ENCODE measurements at places on chromosomes 1 and 21. TPM values are rescaled to one million over a fixed set of nuclear protein-coding genes. Genes with fewer than 3 reads are reported as not detected.

The SLC9C2 gene
- polyA plus RNA-seq, result 0.27 TPM

DNA sequence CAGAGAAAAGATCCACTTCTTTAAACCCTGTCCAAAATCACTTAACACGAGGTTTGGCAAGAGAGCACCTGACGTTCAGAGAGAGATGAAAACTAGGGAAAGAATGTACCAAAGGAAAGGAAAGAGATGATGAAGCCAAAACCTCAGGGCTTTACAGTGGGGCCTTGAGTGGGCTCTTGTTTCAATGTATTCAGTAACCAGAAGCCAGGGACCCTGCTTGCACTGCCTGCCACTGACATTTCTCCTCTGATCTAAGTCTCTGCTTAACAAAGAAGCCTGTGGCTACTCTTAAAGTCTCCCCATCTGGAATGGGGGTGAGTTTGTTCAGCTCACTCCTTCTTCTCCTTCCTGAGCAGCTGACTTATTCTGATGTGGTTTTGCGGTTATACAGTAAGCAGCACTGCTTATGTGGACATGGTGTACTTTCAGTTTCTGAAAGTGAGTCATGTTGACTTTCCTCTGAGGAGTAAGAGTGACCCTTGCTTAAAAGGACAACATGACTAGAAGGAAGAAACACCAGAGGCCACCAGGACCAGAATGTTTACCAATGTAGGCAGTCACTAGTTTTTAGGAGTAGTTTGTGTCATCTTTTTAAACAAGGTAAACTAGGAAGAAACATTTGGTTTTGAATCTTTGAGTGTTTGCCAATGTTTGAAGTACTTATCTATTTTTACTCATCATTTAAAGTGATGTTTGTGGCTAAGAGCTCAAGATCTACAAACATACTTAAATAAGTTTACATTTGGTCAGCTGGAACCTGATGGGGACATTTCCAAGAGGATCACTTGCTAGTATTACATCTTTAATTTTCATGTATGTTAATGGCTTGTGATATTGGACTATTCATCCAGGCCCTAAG lies 87.4 kb downstream of the FASLG start:
- DNase-seq, result no peak

GRCh38 chr1:14568716-14569355 lies 29.6 kb upstream of the KAZN start:
- DNase-seq, result no peak

DNA sequence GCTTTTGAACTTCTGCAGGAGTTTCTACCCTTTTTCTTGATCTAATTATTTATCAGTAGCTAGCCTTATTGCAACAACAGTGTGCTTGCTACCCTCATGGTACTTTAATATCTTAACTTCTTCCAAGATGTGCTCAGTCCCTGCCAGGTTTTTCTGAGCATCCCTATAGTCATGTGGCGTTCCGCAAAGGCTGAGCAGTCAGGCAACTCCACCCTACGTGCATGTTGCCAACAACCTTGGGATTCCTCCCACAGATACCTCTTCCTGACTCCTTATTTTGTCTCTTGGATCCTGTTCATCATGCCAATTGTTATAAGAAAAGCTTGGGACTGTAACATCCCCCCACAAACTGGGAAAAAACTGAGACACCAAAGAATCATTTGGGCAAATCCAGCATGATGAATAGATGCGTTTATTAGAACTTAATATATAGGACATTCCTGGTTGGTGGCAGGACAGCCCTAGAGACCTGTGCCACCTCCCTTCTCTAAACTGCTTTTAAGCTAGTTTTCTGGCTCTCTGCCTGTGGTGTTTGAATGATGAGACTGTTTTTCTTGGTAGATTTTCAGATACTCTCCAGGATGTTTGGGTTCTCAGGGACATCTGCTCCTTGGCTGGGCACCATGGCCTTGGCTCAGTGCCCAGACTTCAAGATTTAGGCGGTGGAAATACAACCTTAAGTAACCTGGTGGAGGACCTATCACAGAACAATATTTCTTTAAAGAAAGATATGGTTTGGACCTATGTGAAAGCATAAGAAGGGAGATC lies 27.1 kb upstream of the KCTD3 start:
- DNase-seq, result no peak

DNA sequence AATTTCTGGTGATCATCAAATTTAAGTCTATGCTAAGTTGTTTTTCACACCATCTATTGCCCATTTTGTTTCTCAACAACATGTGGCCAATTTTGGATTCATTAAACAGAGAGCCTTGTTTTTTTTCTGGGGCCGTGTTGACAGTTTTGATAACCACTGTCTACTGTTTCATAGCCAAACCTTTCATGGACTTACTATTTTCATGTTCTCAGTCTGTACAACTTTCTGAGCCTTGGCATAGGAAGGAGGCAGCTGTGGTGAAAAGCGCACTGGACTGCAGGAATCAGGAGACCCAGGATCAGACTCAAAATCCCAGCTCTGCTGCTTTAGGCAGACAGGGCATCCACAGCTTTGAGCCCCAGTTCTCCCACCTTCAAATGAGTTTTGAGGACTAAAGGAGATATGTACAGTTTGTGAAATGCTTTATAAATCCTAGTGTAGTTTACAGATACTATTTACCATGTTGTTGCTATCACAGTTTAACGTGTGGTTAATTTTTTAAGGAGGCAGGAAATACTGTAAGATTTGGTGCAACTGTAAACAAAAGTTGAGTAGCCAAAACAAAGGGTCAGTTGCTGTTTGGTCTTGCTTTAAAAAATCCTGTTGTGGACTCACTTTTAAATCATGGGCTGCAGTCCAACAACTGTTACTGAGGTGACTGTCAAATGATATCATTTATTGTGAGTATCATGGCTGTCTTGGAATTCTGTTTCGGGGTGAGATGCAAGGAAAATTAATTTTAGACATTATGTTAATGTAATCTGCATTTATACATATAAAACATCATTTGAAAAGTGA lies 2.9 kb downstream of the MACO1 start:
- DNase-seq, result no peak

The PRRX1 gene
- 1.4 TPM for polyA plus RNA-seq

The MMP23B gene
- polyA plus RNA-seq, result 14.9 TPM

DNA sequence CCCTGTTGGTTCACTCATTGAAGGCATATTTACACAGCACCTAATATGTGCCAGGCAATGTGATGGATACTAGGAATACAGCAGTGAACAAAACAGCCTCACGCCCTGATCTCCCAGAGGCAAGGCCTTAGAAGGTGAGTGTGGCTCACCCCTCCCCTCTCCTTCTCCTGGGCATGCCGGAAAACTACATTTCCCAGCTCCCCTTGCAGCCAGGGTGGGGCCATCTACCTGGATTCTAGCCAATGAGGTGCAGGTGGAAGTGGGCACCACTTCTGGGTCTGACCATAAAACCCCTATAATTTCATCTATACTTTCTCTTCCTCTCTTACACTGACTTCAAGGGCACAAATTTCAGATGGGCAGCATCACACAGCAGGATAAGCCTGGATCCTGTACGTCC lies 63.8 kb downstream of the FBXO2 start:
- no peak for DNase-seq

- no peak for DNase-seq
These were observed 246.4 kb downstream of the PBX1 start for GRCh38 chr1:164805399-164805798.

The STIL gene
- 15.1 TPM for polyA plus RNA-seq

GRCh38 chr1:28604962-28605361 lies 12.9 kb downstream of the RAB42 start:
- no peak for DNase-seq

The CSRP1 gene
- 134 TPM for polyA plus RNA-seq

The STUM gene
- 2.6 TPM for polyA plus RNA-seq

DNA sequence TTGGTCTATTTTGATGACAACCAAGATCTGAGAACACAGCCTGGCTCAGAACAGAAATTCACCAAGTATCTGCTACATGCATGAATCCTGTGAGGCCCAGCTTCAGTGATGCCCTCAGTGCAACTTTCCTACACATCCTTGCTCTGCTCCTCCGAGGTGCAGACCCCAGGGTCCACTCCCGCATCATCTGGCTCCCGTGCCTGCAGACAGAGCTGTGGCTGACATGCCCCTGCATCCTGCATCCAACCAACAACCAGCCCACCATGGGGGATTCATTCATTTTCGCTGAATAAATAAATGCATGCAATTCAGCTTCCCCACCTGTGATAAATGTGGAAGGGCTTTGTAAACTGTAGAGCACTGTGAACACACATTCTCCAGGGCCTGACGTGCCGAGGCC lies 112.3 kb downstream of the GLIS1 start:
- no peak for DNase-seq

DNA sequence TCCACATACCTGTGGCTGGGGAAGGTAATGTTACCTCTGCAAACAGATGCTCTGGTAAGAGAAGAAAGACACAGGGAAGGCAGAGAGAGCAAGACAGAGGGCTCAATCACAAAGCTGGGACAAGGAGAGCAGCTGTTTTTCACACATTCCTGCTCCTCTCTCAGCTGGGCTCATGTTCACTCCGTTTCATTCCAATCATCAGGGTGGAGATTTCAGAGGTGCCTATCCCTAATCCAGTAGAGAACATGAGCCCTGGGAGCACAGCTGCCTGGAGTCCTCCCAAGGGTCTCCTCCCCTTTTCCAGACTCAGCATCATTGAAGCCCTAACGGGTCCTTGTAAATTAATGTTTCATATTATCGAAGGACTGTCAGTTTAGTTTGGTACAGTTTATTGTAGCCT lies 19.4 kb downstream of the GADD45A start:
- DNase-seq, result no peak

GRCh38 chr1:211734359-211734758 lies 58.9 kb upstream of the NEK2 start:
- no peak for DNase-seq

- DNase-seq, result no peak
These were observed 43.3 kb downstream of the VTCN1 start for GRCh38 chr1:117167402-117167801.

Data from left kidney (tissue), 8 donors.